Liver (tissue), 10 donors: ENCODE measurements at places on chromosomes 5 and 9.

- no peak for DNase-seq
These were observed 123.9 kb upstream of the HAPLN1 start for GRCh38 chr5:83844449-83845068.

GRCh38 chr5:107340631-107341030 lies 330.1 kb downstream of the EFNA5 start:
- DNase-seq, result no peak

DNA sequence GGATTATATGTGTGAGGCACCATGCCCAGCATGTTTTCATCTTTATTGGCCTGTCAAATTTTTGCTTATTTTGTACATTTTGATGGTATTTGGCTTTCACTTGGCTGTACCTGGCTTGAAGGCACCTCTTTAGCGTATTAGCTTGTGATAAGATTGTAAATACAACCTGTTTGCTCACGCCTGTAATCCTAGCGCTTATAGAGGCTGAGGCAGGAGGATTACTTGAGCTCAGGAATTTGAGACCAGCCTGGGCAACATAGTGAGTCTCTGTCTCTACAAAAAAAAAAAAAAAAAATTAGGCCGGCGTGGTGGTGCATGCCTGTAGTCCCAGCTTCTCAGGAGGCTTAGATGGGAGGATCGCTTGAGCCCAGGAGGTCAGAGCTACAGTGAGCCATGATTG lies 11.3 kb downstream of the SEC24A start:
- DNase-seq, result no peak

DNA sequence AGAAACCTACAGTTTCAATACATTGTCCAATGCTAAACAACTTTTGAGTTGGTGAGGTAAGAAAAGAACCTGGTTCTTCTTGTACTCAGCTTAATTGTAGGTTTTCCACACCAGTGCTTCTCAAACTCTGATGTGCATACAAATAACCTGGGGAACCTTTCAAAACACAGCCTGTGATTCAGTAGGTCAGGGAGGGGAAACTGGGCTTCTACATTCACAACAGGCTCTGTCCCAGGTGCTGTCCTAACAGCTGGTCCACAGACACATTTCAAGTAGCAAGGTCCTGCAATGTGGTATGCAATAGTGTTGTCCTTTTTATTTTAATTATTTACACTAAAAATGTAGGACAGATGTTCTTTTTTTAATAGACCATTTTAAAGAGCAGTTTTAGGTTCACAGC lies 47.4 kb upstream of the SNCAIP start:
- DNase-seq, result no peak

GRCh38 chr5:39394946-39395345 lies 29.8 kb downstream of the DAB2 start:
- DNase-seq, result no peak

DNA sequence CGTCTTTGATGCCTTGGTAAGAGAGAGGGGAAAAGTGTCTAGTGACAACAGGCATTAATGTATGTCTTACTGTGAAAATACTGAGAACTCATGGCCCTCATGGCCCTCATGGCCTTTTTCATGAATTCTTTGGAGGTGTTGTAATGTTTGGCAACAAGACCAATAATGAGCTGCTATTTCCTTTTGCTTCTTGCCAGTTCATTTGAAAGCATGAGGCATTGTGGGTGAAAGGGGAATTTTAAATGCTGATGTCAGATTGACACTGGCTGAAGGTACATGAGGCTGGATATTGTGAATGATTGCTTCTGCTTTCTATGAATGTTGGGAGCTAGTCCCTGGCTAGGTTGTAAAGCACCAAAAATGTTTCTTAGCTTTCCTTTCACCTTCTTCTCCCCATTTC lies 79.2 kb downstream of the DOCK2 start:
- DNase-seq, result no peak

DNA sequence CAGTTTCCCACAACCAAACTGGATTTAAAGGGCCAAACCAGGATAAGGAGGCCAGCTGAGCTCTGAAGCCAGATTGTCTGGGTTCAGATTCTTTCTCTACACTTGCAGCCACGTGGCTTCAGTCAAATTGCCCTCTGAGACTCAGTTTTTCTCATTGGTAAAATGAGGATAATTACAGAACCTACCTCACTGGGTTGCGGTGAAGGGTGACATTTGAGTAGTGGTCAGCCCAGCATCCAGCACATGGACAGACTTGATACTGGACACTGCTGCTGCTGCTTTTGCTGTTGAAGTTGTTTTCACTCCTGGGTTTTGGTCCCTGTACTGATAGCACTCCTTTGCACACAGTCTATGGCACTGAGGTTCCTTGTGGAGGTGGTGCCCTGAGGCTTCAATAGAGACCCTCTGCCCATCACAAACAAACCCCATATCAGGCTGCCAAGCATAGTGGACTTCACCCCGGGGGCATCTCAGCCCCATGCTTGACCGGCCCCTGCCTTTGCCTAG lies 25.7 kb upstream of the CDKN2AIPNL start:
- no peak for DNase-seq

GRCh38 chr5:166436872-166437271 lies 1854.6 kb upstream of the WWC1 start:
- no peak for DNase-seq

DNA sequence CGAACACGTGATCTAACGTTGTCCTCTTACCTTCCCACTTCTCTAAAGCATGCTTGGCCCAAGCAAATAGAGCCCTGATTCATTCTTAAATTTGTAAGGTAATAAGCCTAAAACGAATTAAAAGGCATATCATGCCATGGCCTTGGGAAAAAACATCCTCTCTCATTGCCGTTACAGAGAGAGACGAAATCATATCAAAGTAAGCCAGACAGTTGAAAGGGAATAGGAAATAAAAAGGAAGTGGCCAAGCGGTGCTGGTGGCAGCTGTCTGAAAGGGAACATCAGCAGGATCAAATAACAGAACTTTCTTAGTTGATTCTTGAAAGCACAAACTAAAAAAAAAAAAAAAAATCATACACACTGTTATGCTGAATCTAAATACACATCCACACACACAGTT lies 49.1 kb upstream of the CDH6 start:
- no peak for DNase-seq

- no peak for DNase-seq
These were observed 18.4 kb upstream of the SLC9A3 start for GRCh38 chr5:542319-543311.

DNA sequence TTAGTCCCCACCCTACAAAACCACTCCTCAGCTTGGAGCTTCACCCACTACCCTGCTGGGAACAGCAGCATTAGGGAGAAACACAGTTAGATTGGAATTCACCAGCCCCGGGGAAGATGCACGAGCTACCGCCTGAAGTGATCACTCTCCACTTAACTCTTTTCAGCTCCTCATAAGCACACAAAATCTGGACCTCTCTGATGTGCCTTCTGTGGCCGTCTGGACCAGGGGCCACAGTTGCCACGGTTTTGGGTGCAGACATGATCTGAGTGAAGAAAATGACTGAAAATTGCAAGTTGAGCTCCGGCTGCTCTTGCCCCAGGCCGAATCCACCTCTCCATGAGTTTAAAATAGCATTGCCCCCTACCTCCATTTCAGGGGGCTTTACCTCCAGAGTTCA lies 95.2 kb downstream of the TENT4A start:
- no peak for DNase-seq

- no peak for DNase-seq
These were observed 9.9 kb upstream of the PALM2AKAP2 start for GRCh38 chr9:109770101-109770500.

DNA sequence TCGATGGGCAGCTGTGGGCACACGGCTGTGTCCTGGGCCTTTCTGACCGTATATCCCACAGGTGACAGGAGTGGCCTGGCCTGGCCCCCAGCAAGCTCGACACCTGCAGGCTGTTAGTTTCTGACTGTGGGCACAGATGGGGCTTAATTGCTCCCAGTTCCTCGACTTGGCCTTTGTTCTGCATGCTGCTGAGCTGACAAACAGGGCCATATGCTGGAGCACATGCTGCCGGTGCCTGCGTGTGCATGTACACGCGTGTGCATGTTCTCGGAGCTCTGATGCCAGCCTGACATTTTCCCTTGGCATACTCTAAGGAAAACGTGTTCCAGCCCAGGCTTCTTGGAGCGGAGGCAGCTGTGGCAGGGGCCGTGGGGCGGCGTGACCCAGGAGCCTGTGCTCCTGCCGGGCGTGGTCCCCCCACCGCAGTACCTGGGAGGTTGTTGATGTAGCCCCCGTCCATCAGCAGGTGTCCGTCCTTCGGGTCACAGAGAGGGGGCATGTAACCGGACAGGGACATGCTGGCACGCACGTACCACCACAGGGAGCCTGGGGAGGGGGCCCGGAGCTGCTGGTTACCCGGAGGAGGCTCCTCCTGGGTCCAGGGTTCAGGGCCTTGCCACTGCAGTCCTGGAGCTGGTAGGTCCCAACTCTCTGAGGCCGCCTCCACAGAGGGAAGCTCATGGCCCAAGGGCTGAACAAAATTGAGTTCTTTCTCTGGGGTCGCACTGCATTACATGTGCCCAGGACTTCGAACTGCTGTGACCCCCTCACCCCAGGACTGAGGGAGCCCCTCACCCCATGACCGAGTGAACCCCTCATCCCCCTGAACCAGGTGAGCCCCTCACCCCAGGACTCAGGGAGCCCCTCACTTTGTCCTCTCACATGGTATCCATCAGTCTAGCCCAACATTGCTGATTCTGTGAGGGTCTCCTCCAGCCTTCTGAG lies 4.1 kb upstream of the NSMF start:
- DNase-seq, result no peak

- DNase-seq, result no peak
These were observed 679 bp downstream of the DOLK start for GRCh38 chr9:128946571-128947276.

DNA sequence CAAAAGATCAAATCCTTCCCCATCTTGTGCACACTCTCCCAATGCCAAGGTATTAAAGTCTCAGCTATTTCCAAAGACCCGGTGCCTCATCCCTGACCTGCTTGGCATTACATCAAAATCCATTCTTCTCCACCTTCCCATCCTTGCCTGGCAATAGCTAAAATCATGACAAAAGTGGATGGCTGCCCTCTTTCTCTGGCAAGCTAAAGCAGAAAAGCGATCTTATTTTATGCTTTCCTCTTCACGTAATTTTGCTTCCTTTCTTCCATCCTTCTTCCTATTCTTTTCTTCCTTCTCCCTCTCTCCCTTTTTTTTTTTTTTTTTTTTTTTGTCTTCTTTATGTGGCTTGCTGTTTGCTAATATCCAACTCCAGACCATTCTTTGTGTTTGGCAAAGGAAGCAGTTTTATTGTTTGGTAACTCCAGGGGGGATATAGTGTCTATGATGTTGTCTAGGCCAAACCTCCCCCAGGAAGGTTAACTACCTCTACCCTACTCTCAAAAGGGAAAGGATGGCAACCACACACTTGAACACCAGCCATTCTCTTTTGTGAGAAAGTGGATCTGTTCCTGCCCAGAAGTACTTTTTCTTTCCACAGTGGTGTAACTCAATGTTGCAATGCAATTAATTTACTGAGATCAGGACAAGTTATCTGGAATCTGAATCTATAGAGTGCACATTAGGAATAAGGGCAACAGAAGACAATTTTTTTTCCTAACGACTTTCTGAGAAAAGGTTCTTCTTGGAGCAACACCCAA lies 120.9 kb upstream of the TMEM161B start:
- no peak for DNase-seq

DNA sequence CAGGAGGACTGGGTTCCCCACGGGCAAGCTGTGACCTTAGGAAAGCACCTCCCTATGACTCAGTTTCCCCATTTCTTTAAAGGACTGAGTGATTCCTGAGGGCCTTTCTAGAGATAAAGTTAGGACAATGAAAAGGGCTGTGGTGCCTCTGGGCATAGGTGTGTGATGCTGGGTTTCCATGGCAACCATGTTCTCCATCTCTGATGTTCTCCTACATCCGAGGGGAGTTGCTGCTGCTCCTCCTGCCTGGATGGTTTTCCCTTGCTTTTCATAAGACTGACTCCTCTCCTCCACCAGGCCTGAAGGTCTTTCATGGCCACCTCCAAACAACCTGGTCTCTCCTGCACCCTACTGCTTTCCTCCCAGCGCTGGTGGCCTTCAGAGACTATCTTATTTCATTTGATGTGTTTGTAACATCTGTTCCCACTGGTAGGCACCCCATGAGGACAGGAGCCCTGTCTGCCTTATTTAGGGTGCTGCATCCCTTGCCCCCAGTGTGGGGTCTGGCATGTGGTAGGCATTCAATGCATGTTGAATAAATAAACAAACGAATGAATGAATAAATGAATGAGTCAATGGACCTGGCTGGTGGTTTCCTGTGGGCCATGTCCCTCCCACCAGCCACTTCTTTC lies 112.2 kb upstream of the HAND1 start:
- no peak for DNase-seq

DNA sequence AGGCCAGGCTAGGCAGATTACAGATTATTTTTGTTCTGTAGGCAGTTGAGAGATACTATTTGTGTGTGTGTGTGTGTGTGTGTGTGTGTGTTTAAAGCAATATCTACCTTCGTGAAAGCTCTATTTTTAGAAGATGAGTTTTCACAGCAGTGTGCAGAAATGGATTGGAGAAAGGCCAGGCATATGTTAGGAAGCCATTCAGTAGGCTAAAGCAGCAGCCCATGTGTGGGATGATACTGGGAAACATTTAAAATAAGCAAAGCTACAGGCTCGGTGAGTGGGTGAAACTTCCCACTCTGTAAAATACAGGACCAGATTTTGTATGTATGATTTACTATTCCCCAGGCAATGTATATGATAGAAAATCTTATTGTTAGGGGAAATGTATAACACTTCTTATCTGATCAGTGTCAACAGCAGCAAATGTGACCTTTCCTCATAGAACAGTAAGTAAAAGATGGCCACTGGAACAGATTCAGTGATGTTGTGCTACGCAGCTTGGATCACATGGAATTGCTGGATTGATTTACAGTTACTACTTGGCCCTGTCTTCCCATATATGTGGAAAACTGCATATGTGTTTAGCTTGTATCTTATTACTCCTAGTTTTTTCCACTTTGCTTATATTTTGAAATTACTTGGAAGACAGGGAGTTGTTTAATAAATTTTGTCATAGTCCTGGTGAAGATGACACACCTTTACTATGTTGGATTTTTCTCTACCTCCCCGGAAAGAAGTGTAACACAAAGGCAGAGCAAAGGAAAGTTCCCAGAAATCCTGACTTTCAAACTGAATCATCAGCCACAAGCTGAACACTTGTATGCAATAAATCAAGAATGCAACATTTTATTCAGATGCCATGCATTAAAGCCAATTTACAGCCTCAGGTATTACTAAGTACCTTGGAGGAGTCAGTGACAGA lies 1077.7 kb upstream of the SEMA6A start:
- DNase-seq, result no peak

DNA sequence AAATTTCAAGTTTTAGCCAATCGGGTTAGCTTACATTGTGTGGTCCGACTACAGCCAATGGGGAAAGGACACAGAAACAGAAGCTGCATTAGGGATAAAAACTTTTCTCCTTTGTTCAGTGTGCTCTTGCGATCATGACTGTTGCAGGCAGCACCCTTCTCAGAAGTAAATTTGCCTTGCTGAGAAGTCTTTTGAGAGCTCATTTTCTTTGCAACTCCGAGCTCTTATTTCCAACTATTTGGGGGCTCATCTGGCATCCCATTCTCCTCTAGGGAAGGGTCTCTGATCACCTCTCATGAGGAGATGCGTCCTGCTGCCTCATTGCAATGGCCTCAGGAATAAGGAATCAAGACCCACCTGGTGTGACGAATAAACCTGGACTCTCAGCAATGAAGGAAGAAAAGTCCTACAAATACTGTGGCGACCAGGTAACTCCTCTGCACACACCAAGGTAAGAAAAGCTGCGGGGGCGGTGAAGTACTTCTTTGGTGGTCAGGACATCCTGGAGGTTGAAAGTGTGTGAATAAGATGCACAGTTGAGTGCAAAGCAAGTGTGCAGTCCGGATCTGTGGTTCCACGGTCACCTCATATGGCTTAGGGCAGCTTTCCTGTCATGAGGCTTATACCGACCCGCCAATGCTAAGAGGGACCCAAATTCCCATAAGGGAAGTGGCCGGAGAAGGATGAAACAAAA lies 20.4 kb downstream of the CNOT8 start:
- DNase-seq, result no peak

GRCh38 chr5:60535198-60535597 lies 164.8 kb downstream of the DEPDC1B start:
- DNase-seq, result no peak
